Dermis microvascular lymphatic vessel endothelial cell (primary cell): ENCODE measurements at places on chromosomes 6 and 20. TPM values are rescaled to one million over a fixed set of nuclear protein-coding genes. Genes with fewer than 3 reads are reported as not detected.

GRCh38 chr6:162576016-162576415 is 151.6 kb downstream of the PRKN start:
- DNase-seq = no peak

- no peak for DNase-seq
Observed at GRCh38 chr6:116011520-116011919, 49.2 kb downstream of the FRK start.

DNA sequence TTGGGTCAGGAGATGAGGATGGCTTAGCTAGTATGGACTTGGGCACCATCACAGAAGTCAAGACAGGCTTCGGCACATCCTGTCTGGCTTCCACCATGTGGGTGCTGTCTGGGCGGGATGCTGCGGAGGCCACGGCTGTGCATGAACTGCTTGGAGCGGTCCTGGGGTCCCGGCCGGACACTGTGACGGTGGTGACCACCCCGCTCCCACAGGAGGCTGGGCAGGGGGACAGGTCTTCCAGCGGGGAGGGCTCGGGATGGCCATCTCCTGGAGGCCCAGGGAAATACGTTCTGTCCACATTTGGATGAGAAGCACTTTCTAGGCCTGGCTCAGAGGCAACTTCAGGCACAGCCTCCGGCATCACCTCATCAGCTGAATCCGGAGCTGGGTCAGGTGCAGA is 32.1 kb upstream of the TCFL5 start:
- DNase-seq = no peak

CCR6 gene
- total RNA-seq = not detected in 2 replicates

GRCh38 chr6:141451511-141452353 is 681.0 kb upstream of the GJE1 start:
- no peak for DNase-seq

DNA sequence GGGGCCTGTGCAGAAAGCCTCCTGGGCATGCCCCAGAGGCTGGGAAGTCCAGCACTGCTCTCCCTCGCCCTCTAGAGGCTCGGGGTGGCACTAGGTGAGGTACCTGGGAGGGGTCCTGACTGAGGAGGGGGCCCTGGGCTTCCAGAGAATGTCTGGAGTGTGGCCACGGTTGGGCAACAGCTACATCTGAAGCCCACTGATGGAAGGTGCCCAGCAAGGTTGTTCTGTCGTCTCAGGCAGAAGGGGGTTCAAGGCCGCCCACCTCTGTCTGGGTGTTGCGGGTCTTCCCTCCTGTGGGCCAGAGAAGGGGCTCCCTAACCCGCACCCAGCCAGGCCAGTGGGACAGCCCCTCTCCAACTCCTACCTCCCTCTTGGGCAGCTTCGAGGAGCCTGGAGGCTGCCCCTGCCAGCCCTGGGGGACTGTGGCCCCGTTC is 11.4 kb upstream of the VEGFA start:
- peak; percentile 28 for DNase-seq

CLPSL2 gene
- total RNA-seq = not detected in 2 replicates
